Activated T-helper 1 cell treated with anti-CD3 and anti-CD28 coated beads, Interleukin-2, amount 50 U/mL, for 16 hours (primary cell): ENCODE measurements at places on chromosomes 3 and 15.

GRCh38 chr15:63457379-63457778 lies 47.0 kb upstream of the USP3 start:
- no peak for DNase-seq

DNA sequence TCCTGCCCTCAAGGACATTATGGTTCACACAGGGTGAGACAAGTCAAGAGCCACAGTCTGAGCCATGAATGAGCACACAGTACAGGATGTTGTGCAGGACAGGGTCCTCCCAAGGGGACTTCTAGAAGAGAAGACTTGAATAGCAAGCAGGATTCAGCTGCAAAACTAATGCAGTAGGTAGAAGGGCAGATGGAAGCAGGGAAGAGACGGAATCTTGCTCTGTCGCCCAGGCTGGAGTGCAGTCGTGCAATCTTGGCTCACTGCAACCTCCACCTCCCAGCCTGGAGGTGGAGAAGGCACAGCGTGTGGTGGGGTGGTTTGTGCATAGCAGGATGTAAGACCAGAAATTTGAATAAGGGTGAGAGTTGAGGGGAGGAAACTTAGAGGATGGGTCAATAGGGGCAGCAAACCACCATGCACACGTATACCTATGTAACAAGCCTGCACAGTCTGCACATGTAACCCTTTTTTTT lies 8.0 kb downstream of the BCL2L10 start:
- no peak for DNase-seq

GRCh38 chr15:29708519-29708918 lies 113.7 kb downstream of the TJP1 start:
- no peak for DNase-seq

DNA sequence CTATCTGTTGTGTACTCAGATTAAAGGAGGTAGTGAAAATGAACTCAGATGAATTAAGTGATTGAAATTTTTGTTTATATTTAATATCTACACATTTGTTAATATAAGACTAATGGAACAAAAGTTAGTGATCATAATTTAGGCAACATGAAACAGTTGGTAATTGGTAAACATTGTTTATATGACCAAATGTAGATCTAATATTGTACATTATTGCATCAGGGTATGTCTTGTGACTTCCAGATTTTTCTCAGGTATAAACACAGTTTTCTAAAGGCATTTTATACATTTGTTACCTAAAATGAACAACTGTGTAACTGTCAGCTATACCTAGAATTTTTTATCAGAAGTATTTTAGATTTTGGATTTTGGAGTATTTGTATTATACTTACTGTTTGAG lies 14.8 kb downstream of the GMPS start:
- DNase-seq, result no peak

DNA sequence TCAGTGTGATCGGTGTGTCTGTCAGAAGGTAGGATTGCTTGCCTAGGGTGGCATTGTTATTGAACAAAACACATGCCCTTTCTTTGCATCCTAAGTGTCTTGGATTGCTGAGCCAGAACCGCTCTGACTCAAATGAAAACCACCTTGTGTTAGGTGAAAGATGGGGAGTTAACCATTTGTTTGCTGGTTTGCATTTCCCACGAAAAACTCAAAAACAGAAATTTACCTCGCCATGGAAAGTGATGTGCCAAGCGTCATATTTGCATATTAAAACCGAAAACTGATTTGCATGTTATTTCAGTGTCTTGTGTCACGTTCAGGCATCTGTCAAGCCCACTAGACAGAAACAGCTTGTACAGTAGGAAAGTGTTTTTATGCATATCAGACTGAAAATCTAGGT lies 474.6 kb upstream of the TPRG1 start:
- DNase-seq, result no peak

- no peak for DNase-seq
These were observed 53.2 kb downstream of the PGPEP1L start for GRCh38 chr15:98954411-98954810.

DNA sequence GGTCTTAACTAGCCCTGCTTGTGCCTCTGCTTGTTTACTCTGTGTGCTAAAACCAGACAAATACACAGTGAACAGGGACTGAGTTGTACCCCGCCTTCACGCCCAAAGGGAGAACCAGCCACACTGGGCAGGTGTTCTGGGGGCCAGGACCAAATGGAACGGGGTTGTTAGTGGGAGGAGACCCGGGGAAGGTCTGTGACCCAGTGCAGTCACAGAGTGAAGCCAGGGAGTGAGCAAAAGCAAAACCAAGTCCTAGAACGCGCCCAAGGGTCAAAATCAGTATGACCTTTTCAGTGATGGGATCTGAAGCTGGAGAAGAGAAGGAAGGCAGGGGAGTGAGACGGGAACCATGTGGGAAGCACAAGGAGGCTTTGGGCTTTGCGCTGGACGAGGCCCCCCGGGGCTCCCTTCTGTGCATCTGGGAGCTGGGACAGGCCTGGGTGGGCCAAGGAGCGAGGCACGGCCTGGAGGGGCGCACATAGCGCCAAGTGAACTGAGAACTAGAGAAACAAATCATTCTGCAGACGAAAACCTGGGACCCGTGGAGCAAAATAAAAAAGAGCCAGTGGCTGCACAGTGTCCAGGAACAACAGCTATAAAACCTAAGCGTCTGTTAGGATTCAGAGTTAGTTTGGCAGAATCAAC lies 78.3 kb upstream of the ALDH1A3 start:
- DNase-seq, result no peak

DNA sequence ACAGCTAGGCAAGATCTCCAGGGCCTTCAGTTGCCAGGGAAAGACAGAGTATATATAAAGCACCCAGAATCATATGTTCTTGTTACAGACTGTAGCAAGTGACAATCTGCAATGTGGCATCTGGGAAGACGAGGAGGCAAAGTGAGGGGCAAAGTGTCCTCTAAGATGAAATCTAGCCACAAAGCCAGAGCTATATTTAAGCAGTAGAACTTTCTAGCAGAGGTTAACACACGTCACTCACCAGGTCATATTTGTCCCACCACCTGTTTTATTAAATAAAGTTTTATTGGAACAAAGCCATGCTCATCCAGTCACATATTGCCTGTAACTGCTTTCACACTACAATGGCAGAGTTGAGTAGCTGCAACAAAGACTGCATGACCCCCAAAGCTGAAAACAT lies 51.5 kb downstream of the PDZRN3 start:
- no peak for DNase-seq

GRCh38 chr15:100929641-100930042 lies 10.5 kb downstream of the LRRK1 start:
- DNase-seq, result no peak

DNA sequence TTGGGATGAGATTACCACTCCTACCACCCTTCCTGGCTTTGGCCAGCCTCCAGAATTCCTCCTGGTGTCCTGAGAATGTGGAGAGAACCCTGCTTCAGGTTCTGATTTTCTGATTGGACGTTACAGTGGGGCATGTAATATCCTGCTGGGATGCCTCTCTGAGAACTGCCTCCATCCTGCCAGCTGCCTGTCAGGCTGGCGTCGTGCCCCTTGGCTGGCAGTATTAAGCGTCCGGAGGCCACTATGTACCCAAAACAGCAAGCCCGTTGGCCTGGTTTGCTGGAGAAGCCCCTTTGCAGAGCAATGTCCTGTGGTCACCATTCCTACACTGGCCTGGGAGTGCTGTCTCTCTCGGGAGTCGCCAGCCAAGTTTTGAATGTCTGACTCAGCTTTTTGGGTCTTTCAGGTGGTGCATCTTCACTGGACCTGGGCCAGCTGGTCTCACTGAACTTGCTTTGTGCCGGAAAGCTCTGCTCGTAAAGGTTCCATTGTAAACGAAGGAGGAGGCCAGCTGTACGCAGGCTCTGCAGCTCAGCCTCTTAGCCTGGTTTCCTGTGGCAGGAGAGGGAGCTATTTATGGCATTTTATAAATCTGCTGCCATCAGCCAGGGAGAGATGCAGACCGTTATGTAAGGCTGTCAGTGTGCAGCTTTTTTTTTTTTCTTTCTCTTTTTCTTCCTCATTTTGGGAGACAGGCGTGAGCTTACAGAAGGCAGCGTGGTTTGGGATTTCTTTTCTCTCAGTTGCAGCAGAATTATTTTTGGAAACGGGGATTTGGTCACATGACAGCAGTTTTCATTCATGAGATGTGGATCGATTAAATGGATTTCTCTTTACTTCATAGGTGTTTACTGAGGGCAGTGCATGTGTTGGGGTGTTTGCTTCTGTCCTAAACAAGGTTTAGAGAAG lies 19.0 kb upstream of the TRAK1 start:
- DNase-seq, result no peak

GRCh38 chr3:178964551-178964950 lies 107.1 kb downstream of the ZMAT3 start:
- DNase-seq, result no peak

DNA sequence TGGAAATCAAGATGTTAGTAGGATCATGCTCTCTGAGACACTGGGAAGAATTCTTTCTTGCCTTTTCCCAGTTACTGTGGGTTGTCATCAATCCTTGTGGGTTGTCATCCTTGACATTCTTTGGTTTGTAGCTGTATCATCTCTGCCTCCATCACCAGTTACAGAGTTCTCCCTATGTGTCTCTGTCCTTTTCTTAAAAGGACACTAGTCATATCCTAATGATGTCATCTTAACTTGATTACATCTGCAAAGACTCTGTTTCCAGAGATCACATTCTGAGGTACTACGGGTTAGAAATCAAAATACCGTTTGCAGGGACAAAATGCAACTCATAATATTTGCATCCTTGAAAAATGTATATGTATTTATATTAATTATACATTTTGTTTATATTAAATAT lies 500.4 kb downstream of the ZBBX start:
- no peak for DNase-seq

GRCh38 chr3:82509106-82509842 lies 747.8 kb upstream of the GBE1 start:
- DNase-seq, result no peak

DNA sequence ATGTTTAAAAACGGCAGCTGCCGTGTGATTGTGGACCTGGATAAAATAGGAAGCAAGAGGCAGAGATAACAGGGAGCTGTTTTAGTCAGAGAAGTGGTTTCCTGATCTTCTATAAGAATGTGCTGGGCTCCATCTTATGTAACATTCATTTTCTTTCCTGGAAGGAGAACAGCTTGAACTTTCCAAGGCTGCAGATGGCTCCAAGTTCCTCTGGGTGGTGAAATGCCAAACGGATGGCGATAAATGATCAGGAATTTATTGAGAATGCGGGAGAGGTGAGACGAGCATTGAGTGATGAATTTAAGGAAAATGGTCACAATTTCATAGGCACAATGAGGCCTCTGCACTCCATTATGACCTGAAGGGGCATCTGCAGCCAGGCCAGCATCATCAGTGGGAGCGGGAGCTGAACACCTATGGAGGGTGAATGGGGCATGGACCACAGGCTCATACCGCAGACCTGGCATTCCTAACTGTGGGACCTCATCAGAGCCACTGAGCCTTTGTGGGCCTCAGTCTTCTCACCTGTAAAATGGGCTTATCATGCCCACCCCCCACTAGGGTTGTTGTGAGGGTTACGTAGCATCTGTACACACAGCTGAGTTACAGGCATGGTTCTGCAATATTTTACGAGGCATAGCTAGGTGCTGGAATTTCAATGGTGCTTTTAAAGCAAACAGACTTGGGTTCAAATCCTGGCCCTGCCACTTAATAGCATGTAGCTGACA lies 17.1 kb downstream of the MGLL start:
- no peak for DNase-seq

DNA sequence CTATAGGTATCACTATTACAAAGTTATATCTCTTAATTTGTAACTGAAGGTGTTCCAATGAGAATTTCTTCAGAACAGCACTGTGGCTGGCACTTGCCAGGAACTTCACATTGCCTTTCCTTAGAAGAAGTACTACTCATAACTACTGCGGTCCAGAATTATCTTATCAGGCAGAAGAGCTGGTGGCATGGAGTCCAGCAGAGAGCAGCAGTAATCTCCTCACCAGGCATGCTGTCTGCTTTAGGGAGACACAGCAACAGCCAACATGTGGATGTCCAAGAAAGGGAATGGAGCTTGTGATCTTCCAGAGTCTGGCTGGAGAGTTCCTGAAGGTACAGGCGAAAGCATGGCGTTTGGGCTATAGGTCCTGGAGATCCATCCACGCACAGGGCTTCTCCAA lies 919.7 kb upstream of the NR2F2 start:
- DNase-seq, result no peak

DNA sequence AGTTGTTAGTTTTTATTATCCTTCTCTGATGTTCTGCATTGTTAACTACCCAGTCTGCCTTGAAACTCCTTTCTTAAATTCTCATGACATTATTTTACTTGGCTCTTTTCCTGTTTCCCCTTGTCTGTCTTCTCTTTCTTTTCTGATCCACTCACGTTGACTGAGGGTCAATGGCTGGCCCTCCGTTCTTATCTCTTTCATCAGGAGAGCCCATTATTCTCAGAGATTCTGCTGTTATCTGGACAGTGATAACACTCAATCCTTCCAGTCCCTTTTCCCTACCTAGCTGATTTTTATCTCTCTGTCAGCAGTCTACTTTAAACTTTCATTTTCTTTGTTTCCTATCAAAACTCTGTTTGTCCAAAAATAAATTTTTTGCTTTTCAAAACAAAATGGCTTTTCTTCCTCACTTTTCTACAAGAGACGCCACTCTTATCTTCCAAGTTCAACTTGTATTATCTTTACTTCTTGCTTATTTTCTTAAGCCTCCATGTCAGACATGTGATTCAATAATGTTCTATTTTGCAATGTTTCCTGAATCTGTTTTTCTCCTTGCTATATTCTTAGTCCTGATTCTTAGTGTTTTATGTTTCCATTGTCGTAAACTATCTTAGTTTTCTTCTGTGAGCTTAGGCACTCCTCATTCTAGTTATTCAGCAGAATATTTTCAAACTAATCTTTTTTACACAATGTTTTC lies 120.2 kb downstream of the NEDD4 start:
- no peak for DNase-seq

GRCh38 chr3:195574497-195575304 lies 9.0 kb downstream of the APOD start:
- DNase-seq, result no peak
